ENCODE measurements at places on chromosomes 2 and 18.

GRCh38 chr2:34371711-34372110 is 772.6 kb upstream of the FAM98A start:
- no peak for DNase-seq

GRCh38 chr2:214800180-214800579 is 9.3 kb downstream of the BARD1 start:
- no peak for DNase-seq

- DNase-seq, result no peak
These were observed 19.2 kb downstream of the ATOH8 start for GRCh38 chr2:85772841-85773491.

- DNase-seq, result no peak
These were observed 10.9 kb downstream of the RBMS1 start for GRCh38 chr2:160482673-160483072.

DNA sequence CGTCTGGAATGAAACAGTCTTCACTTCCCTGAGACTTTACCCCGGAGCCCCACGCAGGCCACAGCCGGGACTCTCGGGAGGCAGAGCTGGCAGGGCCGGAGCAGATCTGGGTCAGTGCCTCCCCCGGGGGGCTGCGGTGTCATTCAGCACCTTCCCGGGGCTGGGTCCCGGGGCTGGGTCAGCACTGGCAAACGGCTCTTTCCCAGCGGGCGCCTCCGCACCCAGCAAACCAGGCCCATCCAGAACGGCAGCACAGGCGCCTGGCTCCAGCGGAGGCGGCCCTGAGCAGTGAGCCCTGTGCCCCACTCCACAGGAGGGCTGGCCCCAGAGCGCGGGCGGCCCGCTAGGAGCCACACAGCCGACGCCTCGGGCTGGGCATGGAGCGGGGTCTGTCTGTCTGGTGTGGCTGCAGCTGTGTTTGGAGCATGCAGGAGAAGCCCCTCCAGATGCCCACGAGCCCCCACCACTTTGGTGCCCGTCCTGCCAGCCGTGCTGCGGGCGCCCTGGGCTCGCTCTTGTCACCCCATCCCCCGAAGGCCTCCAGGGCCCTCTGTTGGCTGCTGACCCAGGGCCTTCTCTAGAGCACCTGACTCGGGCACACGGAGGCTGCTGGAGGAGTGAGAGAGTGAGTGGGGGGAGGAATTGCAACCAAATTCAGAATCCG is 132.1 kb upstream of the CTDP1 start:
- no peak for DNase-seq

- peak; percentile 21 for DNase-seq
These were observed 245.0 kb upstream of the FN1 start for GRCh38 chr2:215680605-215681598.

DNA sequence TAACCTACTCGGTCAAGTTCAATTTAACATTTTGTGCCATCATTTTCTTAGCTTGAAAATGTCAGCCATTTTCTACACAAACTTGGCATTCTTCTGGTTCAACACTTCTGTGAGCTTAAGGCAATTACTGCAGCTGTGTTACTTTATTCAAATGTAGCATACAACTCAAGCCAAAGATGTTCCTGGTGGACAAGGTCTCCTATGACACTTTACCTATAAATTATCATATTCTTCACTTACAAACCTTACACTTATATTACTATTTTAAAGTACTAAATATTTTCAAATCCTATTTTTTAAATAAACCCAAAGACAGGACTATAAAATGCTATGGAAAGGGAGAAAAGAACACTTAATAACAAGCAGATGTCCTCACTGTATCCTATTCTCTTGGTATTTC is 1045.3 kb downstream of the TSN start:
- no peak for DNase-seq

DNA sequence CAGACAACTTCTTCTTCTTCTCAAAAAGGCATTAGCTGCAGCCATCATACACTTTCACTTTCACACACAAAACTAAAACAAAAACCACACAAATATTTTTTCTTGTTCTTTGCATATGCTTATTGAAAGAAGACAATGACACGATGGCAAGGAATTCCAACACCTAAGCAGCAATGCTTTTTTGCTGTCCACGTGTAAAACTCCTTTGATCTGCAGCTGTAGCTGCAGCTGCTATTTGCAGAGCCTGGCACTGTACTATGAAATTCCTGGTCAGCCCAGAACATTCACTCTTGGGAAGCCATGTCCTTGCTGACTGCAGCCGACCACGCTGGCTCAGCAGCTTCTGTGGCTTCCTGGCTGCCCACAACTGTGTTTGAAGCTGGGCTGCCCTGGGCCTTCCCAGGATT is 316.2 kb downstream of the CDH2 start:
- DNase-seq, result no peak

DNA sequence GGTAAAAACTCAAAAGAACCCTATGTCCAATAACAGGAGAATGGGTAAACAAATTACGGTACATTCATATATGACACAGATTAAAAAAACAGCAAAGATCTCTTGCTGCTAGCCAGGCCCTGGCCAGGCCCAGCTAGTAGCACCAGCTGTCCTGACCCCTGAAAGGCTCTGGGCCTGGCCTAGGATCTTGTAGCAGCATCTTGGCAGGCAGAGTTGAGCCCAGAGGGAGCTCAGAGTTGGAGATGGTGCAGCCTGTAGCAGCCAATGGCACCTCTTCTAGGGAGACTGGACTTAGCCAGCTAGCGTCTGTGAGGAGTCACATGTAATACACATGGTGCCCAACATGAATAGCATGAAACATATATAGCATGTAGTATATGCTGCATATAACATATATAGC is 69.1 kb downstream of the HS6ST1 start:
- no peak for DNase-seq

DNA sequence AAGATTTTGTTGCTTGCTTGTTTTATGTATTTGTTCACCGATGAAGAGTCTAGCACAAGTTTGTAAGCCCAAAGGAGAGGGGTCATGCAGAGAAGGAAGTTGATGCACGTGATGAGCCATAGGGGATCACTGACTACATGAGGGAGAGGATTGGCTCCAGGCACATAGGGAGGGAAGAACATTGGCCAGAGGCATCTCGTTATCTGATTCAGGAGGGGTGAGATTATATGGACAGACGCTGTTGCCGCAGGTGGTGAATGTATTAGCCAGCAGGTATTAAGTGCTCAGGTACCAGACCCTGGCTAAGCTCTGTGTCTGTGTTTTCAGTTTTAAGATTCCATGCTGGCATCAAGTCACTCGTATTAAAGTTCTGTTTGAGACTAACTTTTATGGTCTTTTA is 91.8 kb upstream of the CHST9 start:
- DNase-seq, result no peak

- DNase-seq, result no peak
These were observed 15.3 kb downstream of the FBLN7 start for GRCh38 chr2:112153501-112153900.

DNA sequence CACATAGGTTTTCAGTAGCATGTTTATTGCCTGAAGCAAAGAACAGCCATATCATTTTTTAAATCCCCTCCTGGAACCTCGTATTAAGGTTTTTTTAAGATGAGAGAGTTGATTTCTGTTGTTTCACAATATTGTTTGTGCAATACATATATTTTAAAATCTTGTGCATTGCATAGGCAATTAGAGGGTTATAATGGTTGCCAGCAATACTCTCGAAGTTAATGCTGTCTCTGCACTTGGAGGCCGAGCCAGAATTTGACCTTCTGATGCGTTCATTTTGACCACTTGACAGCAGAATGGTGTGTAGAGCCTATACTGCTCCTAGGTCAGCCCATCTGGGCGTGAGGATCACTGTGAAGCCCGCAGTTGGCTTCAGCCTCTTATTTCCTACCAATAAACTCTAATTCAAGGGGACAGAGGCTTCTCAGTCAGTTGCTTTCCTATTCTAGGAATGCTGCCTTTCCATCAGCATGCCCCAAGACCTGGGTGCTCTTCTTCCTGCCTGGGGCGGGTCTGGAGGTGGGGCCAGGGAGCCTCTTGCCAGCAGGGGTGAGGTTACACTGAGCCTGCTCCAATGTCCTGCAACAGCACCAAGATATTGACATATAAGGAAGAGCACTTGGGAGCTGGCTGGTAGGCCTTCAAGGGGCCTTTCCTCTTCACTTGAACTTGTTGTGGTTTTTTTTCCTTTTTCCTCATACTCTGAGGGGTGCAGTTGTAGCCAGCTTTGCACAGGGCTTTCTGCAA is 91.4 kb upstream of the BCL2L11 start:
- no peak for DNase-seq

- DNase-seq, result peak; percentile 89
These were observed 65.6 kb downstream of the NOL4 start for GRCh38 chr18:34158881-34159690.

GRCh38 chr2:177195194-177195593 is 17.4 kb upstream of the HNRNPA3 start:
- no peak for DNase-seq

DNA sequence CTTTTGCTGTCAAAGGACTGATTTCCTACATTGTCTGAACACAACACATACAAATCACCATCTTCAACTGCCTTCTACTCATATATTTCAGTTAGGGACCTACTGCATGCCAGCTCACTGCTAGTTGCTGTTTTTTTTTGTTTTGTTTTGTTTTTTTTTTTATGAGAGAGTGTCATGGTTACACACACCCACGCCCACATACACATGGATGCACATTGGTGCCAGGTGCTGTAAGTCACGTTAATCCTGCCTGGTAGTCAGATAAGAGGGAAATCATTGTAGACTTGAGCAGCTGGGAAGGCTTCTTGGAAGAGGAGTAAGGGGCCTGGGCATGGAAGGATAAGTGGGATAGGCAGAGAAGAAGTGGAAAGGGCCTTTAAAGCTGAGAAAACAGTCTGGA is 209.9 kb downstream of the TDRD15 start:
- peak; percentile 61 for DNase-seq

DNA sequence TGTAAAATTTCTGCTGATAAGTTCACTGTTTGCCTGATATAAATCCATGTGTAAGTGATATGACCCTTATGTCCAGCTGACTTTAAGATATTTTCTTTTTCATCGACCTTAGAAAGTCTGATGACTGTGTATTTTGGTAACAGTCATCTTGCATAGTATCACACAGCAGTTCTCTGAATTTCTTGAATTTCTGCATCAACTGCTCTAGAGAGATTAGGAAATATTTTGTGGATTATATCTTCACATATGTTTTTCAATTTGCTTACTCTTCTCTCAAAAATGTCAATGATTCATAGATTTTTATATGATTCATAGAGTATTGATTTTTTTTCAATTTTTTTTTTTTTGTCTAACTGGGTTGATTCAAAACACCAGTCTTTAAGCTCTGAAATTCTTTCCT is 945.3 kb downstream of the TRIB2 start:
- no peak for DNase-seq

DNA sequence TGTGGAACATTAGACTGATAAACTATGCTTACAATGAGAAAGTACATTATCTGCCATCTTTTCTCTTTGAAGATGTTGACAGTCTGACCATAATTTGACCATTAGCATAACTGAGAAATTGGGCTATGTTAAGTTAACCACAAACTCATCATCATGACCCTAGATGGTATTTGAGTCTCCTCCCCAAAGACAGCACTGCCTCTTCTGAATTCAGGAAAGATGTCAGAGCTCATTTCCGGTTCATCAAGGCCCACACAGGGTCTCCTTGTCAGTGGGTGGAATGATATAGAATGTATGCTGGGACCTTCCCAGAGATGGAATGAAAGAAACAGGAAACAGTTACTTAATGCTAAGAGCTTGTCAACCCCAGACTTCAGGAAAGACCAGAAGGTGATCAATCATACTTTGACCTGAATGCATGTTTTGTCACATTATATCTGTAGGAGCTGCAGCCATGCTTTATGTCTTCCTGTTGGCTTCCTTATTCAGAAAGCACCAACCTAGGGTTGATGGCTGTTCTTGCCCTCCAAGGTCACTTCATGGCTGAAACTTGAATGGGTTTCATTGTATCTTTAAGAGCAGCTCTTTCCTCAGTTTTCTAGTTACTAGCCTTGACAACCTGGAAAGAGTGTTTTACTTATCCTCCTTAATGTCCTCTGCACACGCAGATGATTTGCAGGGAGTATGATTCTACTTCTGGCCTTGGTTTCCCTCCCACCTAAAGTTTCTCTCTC is 99.1 kb upstream of the NEUROD1 start:
- DNase-seq, result no peak

DNA sequence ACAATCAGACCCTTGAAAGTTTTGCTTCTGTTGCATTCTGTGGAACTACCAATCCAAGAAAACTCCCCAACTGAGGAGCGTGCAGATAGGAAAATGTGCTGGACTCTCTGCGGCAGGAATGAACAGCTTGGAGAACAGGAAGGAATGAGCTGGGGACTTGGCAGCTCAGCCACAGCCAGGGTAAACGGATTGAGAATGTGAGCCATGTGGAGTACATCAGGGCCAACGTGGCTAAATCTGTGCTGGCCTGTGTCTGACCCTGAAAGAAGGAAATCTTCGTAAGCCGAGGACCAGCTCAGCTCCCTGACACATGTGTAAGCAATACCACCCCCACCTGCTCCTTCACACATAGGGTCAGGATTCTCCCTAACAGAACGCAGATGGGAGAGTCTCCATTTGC is 1023.7 kb downstream of the BCL11A start:
- no peak for DNase-seq

DNA sequence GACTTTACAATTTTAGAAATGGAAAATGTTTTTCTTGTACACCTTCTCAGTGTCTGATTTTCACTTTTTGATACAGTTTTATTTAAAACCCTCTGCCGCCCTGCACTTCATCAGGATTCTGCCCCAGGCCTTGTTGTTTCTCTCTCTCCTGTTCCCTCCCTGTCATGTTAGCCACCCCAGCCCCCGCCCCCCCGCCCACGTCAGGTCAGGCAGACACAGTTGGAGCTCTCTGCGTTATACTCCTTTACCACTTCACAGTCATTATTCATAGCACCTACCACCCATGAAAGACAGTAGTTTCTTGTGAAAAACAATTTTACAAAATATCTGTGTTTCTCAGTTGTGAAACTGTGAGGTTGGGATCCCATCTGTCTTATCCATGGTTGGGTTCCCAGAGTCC is 21.5 kb downstream of the ADNP2 start:
- DNase-seq, result no peak

DNA sequence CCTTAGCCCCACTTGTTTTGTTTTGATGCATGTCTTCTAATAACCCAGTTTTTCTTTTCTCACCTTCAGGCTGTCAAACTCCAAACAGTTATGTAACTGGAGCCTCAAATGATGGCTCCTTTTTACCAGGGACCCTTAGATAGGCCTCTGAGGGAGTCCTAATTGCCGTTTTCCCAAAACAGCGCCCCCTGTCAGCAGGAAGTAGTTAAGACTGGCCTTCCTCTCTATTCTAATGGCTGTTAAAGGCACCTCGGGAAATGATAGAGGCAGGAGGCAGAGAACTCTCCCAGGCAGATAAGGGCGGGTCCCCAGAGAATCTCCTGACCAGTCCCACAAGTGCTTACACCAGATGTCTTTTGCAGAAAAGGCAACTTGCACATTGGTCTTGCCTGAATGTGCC is 123.2 kb downstream of the KCNS3 start:
- DNase-seq, result no peak

DNA sequence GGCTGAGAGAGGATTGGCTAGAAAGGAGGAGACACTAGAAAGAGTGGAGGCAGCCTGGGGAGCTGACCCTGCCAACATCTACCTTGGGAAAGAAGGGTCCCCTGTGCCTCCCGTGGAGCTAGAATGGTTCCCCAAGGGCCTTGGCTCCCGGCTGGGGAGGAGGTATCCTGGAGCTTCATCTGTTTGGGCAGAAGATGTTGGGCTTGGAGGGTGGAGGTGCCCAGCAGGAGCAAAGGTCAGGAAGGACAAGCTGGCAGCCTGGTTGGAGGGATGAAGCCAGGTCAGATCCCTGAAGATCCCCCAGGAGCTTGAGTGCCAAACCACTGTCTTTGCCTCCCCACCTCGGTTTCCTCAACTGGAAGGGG is 2.9 kb downstream of the ATP6V1B1 start:
- no peak for DNase-seq

Data from NCI-H774 (cell line).